Fibroblast of mammary gland (primary cell): ENCODE measurements at places on chromosomes 1 and 21.

DNA sequence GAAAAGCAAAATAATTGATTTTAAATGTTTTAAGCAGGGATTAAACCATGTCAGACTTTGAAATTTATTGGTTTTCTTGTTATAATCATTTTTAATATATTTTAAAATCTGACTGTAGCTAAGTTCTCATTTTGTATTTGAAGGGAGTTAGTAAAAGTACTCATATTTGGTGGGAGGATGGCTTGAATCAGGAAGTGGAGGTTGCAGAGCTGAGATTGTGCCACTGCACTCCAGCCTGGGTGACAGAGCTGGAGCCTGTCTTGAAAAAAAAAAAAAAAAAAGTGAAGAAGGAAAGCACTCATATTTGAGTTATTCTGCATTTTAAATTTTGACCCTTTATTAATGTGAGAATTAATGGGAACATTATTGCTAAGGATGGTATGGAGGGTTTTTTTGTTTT is 106.0 kb downstream of the RABGAP1L start:
- DNase-seq, result no peak

- peak; percentile 87 for DNase-seq
Observed at GRCh38 chr1:110420874-110421793, 13.6 kb upstream of the LAMTOR5 start.

DNA sequence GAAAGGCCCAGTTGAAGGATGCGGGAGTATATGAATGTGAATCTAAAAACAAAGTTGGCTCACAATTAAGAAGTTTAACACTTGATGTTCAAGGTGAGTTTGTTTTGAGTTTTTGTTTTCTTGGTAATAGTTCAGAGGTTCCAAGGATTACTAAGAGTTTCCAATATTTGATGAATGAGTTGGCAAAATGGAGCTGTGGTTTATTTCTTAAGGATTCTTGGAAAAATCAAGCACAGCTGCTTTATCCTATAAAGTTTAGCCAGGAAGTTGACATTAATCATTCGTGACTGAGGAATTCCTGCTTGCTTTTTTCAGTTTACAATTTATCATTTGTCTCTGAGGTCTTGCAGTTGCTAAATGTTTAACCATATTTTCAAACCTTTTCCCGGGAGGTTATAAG is 15.1 kb downstream of the VCAM1 start:
- DNase-seq, result peak; percentile 90

- peak; percentile 49 for DNase-seq
Observed at GRCh38 chr1:233295237-233295974, at the start of gene PCNX2. TSS of gene PCNX2 (minus strand) at chr1:233295725. CDS start at chr1:233295478, 247 bp downstream.

- peak; percentile 12 for DNase-seq
Observed at GRCh38 chr1:85822696-85823095, 114.5 kb upstream of the ZNHIT6 start.

DNA sequence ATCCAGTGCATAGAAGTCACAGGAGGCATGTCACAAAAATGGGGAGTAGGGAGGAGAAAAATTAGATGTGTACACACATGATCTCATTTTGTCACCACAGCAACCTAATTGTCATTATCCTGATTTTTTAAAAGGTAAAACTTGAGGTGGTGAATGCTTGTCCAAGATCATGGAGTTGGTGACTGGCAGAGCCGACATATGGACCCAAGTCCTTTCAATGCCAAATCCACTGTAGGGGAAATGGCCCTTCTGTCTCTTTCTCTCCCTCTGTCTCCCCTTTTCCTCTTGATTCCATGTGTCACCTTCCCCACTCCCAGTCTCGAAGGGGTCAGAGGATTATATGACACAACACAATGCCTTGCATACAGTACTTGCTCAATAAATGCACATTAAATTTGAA is 65.7 kb upstream of the JUN start:
- DNase-seq, result peak; percentile 7

GRCh38 chr1:216599851-216600250 is 123.4 kb downstream of the ESRRG start:
- DNase-seq, result no peak

GRCh38 chr1:154000420-154000819 is 9.9 kb downstream of the RPS27 start:
- no peak for DNase-seq

DNA sequence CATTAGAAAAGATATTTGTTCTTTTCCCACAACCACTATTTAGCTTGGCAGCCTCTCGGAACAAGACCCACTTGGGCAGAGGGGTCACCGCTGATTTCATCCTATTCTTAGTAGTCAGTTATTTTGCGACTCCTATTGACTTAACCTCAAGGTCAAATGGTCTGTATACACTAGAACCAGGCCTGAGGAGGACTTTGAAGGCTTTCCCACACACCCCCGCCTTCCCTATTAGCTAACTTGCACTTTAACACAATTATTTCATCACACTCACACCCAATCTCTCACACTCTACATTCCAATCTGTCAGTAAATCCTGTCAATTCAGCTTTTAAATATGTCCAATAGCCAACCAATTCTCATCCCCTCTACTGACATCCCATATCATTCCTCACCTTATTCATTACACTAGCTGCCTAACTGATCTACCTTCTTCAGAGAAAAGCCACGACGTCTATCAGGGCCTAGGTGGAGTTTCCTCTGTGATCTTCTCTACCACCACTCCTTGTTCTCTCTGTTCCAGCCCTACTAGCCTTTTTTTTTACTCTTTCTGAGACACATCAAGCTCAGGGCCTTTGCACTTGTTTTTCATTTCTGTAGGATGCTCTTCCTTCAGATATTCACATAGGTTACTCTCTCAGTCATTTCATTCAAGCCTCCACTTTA is 1.0 kb upstream of the NIBAN1 start:
- DNase-seq, result no peak

DNA sequence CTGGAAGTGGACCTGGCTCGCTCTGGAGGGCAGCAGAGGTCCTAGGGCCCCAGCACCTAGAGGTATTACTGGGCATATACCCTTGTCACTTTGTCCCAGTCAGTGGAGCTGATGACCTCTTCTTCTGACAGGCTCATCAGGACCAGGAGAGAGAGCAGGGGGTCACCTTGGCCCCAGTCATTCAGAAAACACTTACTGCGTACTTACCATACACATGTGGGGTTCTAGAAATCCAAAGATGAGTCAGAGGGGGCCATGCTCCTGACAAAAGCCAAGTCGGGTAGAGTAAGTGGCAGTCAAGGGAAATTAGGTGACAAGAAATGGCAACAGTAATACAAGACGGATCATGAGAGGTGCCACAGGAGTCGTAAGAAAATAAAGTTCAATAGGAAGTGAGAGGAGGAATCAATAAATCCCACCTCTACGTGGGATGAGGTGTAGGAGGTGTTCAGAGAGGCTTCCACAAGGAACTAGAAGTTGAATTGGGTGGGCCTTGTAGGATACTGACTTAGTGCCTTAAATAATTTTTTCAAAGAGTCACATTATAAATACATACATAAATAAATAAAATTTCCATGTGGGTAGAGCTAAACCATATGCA is 6.8 kb downstream of the KCNC4 start:
- DNase-seq, result no peak

DNA sequence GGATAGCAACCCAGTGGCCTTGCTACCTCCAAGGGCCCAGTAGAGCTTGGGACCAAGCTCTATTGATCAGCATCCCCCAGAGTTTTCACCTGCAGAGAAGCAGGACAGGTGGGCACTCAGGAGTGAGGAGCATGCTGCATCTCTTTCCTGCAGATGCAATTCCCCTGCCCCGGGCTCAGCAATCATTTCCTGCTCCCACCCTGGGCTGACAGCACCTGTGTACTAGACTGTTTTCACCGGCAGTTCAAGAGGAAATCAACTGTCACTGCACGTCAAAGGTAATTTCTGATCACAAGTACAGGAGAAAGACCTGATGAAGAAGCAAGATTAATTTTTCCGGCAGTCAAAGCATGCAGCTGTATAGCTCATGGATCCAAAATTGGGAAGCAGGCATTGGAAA is 8.8 kb upstream of the NT5C1A start:
- no peak for DNase-seq

- peak; percentile 70 for DNase-seq
Observed at GRCh38 chr21:17585875-17586450, 26.7 kb downstream of the BTG3 start.

DNA sequence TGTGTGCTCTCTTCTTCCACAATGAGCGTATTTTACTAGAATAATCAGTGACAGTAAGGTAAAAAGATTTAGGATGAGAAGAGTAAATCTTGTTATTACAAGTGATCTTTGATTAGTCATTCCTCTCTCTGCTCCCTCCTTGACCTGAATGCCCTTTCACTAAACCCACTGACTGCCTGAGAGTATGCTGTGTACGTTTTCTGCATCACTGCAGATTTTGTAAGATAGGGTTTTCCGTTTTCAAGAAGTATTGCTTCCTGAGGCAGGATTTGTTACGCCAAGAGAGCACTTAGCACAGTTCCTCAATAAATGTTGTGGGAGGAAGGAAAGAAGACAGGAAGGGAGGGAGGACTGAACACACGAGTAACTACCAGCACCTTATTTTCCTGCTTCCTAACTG is 7.7 kb upstream of the LAMB3 start:
- no peak for DNase-seq

DNA sequence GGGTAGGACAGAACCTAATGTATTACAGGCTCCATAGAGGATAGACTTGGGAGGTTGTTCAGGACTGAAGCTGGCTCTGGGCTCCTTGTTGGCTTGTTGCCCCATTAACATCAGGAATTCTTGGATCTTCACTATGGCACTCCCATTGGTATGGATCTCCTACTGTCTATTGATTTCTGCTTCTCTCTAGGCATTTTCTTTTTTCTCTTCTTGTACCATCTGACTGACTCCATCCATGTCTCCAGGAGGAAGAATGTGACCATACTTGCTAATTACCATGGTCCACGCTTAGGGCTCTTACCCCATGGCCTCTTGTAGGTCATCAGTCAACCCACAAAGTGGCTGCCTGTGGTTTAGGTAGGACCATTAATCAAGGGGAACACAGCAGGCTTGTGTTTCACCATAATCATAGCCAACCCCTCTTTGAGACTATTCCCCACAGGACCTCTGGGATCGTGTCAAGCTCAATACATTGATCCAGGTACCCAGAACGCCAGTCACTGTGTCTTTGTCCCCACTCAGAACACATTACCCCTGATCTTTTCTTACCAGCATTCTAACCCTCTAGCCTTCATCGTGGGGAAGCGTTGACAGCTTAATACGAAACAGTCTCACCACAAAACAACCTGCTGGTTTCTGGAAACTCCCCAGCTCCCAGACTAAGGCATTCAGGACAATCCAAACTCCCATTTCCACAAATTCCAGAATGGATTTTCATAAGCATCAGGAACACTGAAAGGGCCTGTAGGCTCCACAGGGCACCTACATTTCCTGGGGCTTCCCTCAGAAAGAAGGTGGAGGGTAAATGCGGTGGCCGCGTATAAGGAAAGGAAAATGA is 97.1 kb downstream of the ETS2 start:
- DNase-seq, result no peak

DNA sequence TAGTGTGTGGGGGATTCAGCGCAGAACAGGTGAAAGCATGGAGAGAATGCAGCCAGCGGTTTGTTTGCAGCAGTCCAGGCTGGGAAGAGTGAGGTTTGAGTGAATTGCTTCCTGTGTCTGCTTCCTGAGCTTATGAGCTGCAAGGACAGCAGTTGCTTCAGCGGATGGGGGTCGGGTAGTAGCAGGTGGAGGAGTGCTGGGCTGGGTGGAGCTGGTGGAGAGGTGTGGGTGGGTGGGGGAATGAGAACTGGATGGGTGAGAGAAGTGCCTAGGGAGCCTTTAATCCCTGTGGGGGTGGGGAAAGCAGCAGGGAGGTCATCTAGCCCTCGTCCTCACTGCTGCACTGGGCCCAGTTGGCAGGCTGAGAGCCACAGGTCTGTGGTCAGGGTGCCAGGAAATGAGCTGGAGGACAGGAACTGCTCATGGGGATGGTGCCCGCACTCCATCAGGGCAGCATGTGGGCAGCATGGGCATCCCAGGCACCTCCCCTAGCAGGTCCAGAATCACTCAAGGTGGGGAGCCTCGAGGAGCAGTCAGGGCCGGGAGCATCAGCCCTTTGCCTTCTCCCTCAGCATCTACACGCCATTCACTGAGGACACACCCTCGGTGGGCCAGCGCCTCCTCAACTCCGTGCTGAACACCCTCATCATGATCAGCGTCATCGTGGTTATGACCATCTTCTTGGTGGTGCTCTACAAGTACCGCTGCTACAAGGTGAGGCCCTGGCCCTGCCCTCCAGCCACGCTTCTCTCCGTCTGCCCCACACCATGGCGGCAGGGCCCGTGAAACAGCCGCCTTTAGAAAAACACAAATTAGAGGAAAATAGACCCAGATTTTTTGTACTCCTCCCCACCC is 14.8 kb downstream of the PSEN2 start:
- DNase-seq, result no peak

GRCh38 chr1:198978523-198978922 is 339.7 kb downstream of the PTPRC start:
- DNase-seq, result no peak

- DNase-seq, result peak; percentile 82
Observed at GRCh38 chr1:9490605-9491339, 48.5 kb upstream of the SLC25A33 start.

- DNase-seq, result no peak
Observed at GRCh38 chr1:114702737-114703136, 7.4 kb upstream of the AMPD1 start.

DNA sequence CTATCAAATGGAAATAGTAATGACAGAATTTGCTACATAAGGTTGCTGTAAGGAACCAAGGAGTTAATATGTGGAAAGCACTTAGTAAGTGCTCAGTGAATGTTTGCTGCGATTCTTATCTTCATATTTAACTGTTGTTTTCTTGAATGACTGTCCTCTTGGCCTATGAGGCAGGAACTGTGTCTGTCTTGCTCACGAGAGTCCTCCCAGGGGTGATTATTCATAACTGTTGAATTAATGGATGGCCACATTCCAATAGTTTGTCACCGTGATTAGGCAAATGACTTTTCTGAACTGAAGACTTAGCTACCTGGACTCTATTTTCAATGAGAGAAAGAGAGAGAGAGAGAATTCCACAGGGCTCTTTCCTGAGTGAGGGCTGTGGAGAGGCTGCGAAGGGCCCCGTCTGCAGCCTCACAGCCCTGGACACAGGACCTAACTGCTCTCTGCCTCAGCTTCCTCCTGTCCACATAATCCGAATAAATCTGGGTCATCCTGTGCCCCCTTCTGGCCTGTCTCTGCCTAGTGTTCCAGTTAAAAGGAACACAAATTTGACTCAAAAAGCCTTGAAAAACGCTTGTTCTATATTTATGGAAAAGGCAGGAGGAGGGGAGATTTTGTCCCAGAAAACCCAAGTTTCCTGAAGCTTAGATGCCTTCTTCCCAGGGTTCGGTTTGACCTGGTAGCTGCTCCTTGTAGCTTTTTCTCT is 8.5 kb downstream of the EDN2 start:
- peak; percentile 62 for DNase-seq

DNA sequence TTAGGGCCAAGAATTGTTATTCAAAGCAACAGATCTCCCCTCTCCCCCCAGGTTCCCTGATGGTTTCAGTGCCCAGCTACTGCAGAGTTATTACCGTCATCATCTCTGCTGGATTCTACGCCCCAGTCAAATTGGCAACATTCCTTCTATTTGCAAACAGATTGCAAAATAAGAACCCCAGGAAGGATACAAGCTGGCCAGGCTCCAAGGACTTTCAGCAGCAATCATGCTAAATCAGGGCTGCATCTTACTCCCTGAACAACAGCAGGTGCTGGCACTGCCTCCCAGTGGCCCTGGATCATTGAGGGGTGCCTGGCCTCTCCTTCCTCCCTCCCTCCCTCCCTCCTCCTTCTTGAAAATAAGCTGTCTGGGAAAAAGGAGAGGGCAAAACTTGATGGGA is 521.6 kb upstream of the BEND5 start:
- peak; percentile 0 for DNase-seq
